ENCODE measurements at places on chromosomes 6 and 20.

GRCh38 chr20:8172191-8172590, 40.1 kb downstream of the PLCB1 start:
- DNase-seq: no peak

DNA sequence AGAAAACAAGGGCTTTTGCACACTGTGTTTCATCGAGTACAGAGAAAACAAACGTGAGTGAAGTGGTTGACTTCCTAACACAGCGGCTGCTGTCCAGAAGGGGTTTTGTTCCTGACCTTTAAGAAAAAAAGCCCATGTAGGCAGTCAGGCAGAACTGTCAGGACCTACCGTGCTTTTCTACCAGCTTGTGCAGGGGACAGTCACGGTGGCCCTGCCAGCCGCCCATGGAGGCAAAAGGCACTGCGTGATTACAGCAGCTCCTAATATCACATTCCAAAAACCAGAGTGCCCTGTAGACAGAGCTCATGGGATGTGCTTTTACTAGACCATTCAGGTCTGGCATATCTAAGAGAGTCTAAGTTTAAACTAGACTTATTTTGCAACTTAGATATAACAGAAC, 12.2 kb downstream of the TNFAIP3 start:
- DNase-seq: no peak

- DNase-seq: no peak
Observed at GRCh38 chr6:139194740-139195139, 59.9 kb downstream of the HECA start.

- DNase-seq: no peak
Observed at GRCh38 chr6:147621263-147621662, 112.8 kb downstream of the SAMD5 start.

DNA sequence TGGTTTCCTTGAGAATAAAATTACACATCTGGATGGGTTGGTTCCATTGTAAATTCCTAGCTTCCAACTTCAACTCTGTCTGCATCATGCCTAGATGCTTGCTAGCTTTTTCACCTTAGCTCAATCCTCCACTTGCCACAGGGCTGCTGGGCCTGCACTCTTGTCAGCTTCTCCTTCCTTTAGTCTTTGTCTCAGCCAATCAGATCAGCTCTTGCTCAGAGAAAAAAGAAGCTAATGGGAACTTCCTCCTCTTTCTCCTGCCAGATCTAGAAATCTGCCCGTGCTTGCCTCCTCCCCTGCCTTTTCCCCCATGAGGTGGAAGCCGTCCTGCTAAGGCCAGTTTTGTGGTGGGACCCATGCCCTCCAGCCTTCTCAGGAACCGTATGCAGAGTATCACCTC, 18.5 kb downstream of the RAE1 start:
- no peak for DNase-seq

GRCh38 chr20:31595654-31596411, 9.3 kb upstream of the ID1 start:
- DNase-seq: no peak

DNA sequence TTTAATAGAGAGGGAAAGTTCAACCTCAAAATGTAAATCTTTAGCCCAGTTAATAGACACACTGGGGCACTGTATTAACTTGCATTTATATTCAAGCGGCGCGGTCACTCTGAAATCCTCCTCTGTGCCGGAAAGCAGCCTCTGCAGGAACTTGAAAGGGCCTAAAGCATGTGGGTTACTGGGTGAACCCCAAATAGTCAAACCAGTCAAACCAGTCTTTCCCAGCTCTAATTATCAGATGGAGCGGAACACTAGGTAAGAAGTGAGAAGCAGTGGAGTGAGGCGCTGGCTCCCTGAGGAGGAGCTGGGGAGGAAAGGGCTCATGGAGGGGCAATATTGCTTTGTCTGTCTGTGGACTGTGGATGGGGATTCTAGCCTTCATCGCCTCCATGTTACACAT, 531.3 kb downstream of the QKI start:
- DNase-seq: no peak

GRCh38 chr20:31637660-31638059, at the start of gene COX4I2:
COX4I2 (plus strand) TSS chr20:31637912; CDS start chr20:31639018, 1,106 bp downstream.
- no peak for DNase-seq

GRCh38 chr20:49290608-49291191, 12.8 kb upstream of the ZNFX1 start:
- no peak for DNase-seq

- no peak for DNase-seq
Observed at GRCh38 chr6:139903411-139904157, 529.1 kb upstream of the CITED2 start.

GRCh38 chr6:155273431-155273830, 9.6 kb downstream of the CLDN20 start:
- DNase-seq: no peak

- DNase-seq: no peak
Observed at GRCh38 chr6:151681433-151682059, 125.9 kb upstream of the ESR1 start.

GRCh38 chr20:17809362-17810061, 109.7 kb downstream of the BANF2 start:
- DNase-seq: no peak

GRCh38 chr6:89239338-89239737, 22.2 kb upstream of the GABRR1 start:
- no peak for DNase-seq

GRCh38 chr6:147382945-147383554, 125.4 kb upstream of the SAMD5 start:
- DNase-seq: no peak

- DNase-seq: no peak
Observed at GRCh38 chr6:15441981-15442380, 196.1 kb downstream of the JARID2 start.

GRCh38 chr20:17806107-17806506, 106.3 kb downstream of the BANF2 start:
- DNase-seq: no peak

GRCh38 chr6:89281779-89282246, 33.3 kb downstream of the GABRR2 start:
- peak; percentile 26 for DNase-seq

DNA sequence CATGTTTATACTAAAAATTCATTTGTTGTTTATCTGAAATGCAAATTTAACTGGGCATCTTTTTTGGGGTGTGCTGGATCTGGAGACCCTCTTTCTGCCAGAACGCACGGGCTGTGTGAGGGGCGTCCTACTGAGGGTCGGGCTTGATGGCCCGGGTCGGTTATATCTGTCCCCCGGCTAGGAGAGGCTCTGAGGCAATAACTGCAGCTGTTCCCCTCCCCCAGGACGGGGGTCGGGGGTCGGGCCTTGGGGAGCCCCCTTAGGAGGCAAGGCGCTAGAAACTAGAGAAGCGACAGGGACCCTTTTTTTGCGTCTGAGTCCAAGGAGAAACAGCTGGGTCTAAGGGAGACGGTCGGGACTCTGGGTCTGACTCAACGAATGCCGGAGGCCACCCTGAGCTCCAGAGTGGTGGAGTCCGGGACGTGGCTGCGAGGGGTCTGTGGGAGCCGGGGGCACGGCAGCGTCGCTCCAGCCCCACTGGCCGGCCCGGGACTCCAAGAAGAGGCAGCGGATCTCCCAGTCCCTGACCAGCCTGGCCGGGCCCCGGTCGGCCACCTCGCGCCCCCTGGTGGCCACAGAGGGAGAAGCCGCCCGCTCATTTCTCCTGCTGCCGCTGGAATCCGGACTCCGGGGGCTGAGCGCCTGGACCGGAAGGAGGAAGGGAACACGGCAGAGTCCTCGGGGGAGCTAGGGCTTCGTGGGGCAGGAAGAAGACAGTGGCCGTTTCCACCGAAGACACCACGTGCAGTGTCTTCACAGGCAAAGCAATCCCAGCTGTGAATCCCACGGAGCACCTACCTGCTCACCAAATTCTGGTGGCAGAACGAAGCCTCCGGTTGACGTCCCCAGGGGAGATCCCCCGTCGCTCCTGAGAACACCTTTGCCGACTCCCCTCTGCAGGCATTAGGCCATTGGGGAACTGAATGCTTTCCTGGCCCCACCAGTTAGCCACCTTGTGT, 24.0 kb upstream of the SCML4 start:
- peak; percentile 76 for DNase-seq

- peak; percentile 30 for DNase-seq
Observed at GRCh38 chr6:2875359-2876191, 27.5 kb downstream of the SERPINB9 start.

- no peak for DNase-seq
Observed at GRCh38 chr6:163352011-163352685, 62.4 kb upstream of the QKI start.

GRCh38 chr6:128063850-128064539, 163.1 kb upstream of the THEMIS start:
- no peak for DNase-seq

GRCh38 chr6:165626711-165627110, 36.3 kb downstream of the PDE10A start:
- no peak for DNase-seq

DNA sequence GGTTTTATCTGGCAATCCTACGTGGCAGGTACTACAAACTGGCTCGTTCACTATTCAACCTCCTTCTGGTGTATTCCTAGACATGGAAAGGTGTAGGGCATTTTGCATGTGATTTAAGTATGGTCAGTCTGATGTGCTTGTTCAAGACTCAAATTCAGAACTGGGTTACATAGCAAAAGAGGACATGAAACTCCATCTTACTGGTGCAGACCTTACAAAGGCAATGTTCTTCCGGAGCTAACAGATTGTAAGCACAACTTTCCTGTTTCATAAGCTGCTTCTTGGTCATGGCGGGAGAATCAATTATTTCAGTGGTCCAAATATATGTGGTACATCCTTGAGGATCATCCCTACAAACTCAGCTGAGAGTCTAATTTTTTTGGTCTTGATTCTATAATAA, 703.4 kb downstream of the EPM2A start:
- DNase-seq: no peak

GRCh38 chr6:95227351-95227750, 350.0 kb upstream of the MANEA start:
- DNase-seq: no peak

GRCh38 chr20:40056171-40056570, 632.9 kb downstream of the MAFB start:
- no peak for DNase-seq

DNA sequence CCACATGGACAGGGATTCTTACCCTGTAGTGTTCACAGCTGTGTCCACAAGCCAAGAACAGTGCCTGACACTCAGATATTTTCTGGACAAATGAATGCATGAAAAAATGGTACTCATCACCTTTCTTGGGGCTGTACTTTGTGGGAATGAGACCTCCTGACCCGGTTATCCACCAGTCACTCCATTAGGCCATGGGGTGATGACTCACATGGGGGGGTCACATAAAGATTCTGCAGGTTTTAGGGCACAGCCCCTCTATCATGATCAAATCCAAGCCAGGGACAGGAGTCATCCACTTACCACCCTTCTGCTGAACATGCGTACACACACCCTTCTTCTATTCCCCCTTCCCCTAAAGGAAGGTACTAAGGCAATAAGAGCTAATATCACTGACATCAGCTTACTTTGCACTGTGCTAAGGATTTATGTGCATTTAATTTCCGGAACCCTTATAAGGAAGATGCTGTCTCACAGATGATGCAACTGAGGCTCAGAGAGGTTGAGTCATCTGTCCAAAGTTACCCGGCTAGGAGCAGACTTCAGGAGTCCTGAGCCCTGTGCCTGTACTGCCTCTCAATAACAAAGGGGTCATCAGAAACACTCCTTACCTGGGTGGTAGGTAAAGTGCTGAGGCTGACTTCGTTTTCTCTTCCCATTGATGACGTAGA, 107.8 kb downstream of the NFATC2 start:
- DNase-seq: no peak

- no peak for DNase-seq
Observed at GRCh38 chr6:49145280-49145679, 317.8 kb downstream of the MMUT start.

GRCh38 chr6:162289972-162290371, 437.6 kb downstream of the PRKN start:
- DNase-seq: no peak

DNA sequence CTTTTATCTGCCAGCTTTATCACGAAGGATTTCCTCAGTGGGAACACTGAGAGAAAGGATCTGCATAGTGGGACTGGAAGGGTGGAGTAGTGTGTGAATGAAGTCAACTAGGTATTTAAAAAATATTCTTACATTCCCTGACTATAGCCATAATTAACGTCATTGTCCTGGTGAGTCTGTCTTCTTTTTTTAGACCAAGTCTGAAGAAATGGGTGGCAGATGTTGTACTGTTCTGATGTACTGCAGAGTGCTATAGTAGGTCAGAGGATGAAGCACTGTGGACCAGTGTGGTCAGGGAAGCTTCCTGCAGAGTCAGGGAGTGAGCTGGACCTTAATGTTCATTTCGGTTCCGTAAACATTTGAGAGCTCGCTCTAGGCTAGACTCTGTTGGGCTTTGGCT, 11.9 kb downstream of the TULP4 start:
- DNase-seq: no peak

- no peak for DNase-seq
Observed at GRCh38 chr6:64155063-64155462, 519.5 kb downstream of the PHF3 start.

- no peak for DNase-seq
Observed at GRCh38 chr20:7714549-7714948, 225.7 kb downstream of the HAO1 start.

- DNase-seq: no peak
Observed at GRCh38 chr6:77448546-77448945, 14.7 kb downstream of the HTR1B start.

- no peak for DNase-seq
Observed at GRCh38 chr6:63572747-63573075, 431 bp downstream of the LOC128125822 start.

DNA sequence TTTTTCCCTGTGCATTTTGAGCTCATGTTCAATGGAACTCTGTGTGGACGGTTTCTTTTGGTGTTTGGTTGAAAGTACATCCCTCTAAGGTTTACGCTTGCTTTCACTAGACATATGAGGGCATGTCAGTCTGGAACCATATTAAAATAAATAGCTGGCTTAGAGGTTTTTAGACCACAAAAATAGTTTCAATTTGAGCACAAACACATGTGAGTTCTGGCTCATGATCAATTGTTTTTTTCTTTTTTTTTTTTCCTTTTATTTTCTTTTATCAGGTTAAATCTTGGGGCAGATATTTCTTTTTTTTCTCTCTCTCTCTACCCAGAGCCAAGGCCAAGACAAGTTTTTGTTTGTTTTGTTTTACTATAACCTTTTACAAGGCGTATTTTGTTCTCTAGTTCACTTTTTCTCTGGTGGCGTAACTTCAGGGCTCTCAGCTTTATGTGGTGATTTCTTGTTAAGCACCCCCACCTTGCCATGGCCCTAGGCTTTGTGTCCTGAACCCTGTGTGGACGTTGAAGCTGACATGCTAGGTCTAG, 92.9 kb downstream of the SHLD1 start:
- DNase-seq: no peak

- no peak for DNase-seq
Observed at GRCh38 chr6:121453191-121453590, 17.7 kb downstream of the GJA1 start.

GRCh38 chr20:44406572-44407137, 51.2 kb downstream of the HNF4A start:
- no peak for DNase-seq

DNA sequence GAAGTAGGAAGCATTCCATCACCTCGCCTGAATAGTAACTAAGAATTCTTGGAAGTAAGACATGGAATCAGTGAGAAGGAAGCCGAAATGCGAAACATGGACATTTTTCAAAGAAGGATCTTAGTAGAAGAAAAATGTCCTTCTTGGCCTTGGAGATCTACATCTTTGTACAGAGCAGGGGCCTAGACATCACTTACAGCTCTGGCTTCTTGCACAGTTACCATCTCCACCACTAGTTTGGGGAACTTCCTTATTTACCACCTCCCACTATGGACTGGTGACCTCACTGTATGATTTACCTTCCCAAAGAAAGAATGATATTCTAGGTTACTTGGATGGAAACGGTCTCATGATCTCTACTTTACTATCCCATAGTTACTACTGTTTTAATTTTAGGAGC, 15.7 kb downstream of the CASS4 start:
- no peak for DNase-seq

GRCh38 chr6:32393665-32394420, 13.1 kb downstream of the BTNL2 start:
- no peak for DNase-seq
